ENCODE measurements at places on chromosomes 13 and 19. TPM values are rescaled to one million over a fixed set of nuclear protein-coding genes. Genes with fewer than 3 reads are reported as not detected.

Gene TSSK6
- 1.3 TPM for polyA plus RNA-seq

Gene ARHGAP35
- 51.2 TPM for polyA plus RNA-seq

Gene TMEM38A
- 3.7 TPM for polyA plus RNA-seq

Gene PCP2
- polyA plus RNA-seq, result 1.3 TPM

Gene FLT1
- polyA plus RNA-seq, result 49.6 TPM

Gene CALR3
- polyA plus RNA-seq, result not detected

Gene MBD3L3
- not detected for polyA plus RNA-seq

Gene FLT3LG
- polyA plus RNA-seq, result 3.4 TPM

Gene LIM2
- 0.66 TPM for polyA plus RNA-seq

Gene OSCAR
- polyA plus RNA-seq, result 0.17 TPM

Gene MFSD12
- 56.4 TPM for polyA plus RNA-seq

Gene SMIM44
- polyA plus RNA-seq, result not detected

Gene ATP12A
- 19.9 TPM for polyA plus RNA-seq

Gene MYO9B
- 54.0 TPM for polyA plus RNA-seq

Gene LYPD5
- 0.33 TPM for polyA plus RNA-seq

Gene LRRC63
- polyA plus RNA-seq, result 0.18 TPM

Gene ZNF677
- 48.5 TPM for polyA plus RNA-seq

Gene PRR19
- 2.1 TPM for polyA plus RNA-seq

Gene BRME1
- 8.9 TPM for polyA plus RNA-seq

Gene ZNF563
- 2.9 TPM for polyA plus RNA-seq

Gene IGFL2
- not detected for polyA plus RNA-seq

Gene FFAR2
- 0.19 TPM for polyA plus RNA-seq

Gene SCEL
- not detected for polyA plus RNA-seq

Gene FBN3
- 19.5 TPM for polyA plus RNA-seq

Gene CRYL1
- polyA plus RNA-seq, result 31.8 TPM

Gene STARD13
- polyA plus RNA-seq, result 17.5 TPM

Gene OR10H1
- 0.04 TPM for polyA plus RNA-seq

Gene LCP1
- polyA plus RNA-seq, result 8.0 TPM

Gene AKAP11
- 33.7 TPM for polyA plus RNA-seq
